Chondrocyte (in vitro differentiated cells): ENCODE measurements at places on chromosomes 5 and 9. TPM values are rescaled to one million over a fixed set of nuclear protein-coding genes. Genes with fewer than 3 reads are reported as not detected.

- H3K27me3 ChIP-seq, result peaks cover 1% of the 10 kb centered on the region
- H3K36me3 ChIP-seq, result no peaks in the 10 kb centered on the region
Observed at GRCh38 chr9:8382777-8383527, 583.4 kb upstream of the DMAC1 start.

DNA sequence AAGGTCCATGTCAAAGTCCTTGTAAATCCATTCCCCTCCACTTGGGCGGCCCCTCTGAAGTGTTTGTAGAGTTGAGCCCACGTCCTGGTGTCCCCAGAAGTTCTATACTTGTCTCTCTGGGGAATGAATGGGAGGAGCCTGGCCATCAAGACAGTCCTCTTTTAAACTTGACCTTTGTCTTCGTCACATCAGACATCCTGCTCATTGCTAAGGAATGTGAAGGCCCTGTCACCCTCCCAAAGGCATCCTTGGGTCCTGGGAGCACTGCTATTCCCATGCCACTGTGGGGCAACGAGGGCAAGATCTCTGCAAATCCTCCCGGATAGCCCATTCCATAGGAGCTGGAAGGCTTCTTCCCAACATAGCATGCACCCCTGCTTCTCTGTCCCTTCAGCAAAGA is 235.5 kb downstream of the SLIT3 start:
- H3K27ac ChIP-seq, result peak overlapping the region; percentile 91
- no peaks in the 10 kb centered on the region for H3K27me3 ChIP-seq
- no peak overlapping the region for H3K4me3 ChIP-seq
- peaks cover 74% of the 10 kb centered on the region for H3K4me1 ChIP-seq

DNA sequence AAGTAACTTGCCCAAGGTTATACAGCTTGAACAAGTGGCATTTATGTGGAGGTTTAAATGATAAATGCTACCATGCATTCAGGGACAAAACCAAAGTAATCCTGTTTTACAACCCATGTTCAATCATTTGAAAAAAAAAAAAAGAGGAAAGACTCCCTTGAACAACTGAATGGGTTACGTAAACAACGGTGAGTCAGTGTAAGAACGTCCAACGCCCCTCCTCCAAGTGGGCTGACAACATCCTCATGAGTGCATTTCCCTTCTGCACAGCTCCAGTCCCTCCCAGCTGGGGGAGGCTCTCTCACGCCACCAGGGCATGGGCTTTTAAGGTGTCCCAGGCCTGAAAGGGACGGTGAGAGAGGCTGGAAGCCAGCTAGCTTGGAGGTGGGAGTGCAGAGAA is 90.0 kb downstream of the PRRT1B start:
- H3K27ac ChIP-seq, result peak overlapping the region; percentile 70
- peaks cover 15% of the 10 kb centered on the region for H3K36me3 ChIP-seq
- no peak overlapping the region for H3K4me3 ChIP-seq

GRCh38 chr5:53826504-53826903 is 266.1 kb downstream of the NDUFS4 start:
- H3K27me3 ChIP-seq, result no peaks in the 10 kb centered on the region
- H3K4me1 ChIP-seq, result no peaks in the 10 kb centered on the region
- no peak for DNase-seq
- H3K4me3 ChIP-seq, result no peak overlapping the region
- H3K36me3 ChIP-seq, result no peaks in the 10 kb centered on the region

GRCh38 chr9:136253246-136254130 is 7.9 kb upstream of the QSOX2 start:
- no peak overlapping the region for H3K27ac ChIP-seq
- no peak for DNase-seq
- H3K36me3 ChIP-seq, result no peaks in the 10 kb centered on the region
- no peaks in the 10 kb centered on the region for H3K27me3 ChIP-seq

- no peak overlapping the region for H3K4me3 ChIP-seq
- peaks cover 19% of the 10 kb centered on the region for H3K27me3 ChIP-seq
- H3K27ac ChIP-seq, result no peak overlapping the region
- peak; percentile 68 for DNase-seq
Observed at GRCh38 chr5:178281331-178281730, 48.7 kb upstream of the PHYKPL start.

The ENTREP1 gene
- 3.6 to 4.7 TPM (median 3.8 TPM) in 3 replicates for total RNA-seq

GRCh38 chr9:109399258-109399767 is 78.5 kb upstream of the EPB41L4B start:
- H3K27ac ChIP-seq, result no peak overlapping the region
- peaks cover 13% of the 10 kb centered on the region for H3K4me1 ChIP-seq
- H3K4me3 ChIP-seq, result no peak overlapping the region
- no peak for DNase-seq
- H3K36me3 ChIP-seq, result peaks cover 9% of the 10 kb centered on the region

The TMC1 gene
- not detected in 3 replicates for total RNA-seq

GRCh38 chr5:146909255-146910068 is 30.9 kb upstream of the PPP2R2B start:
- H3K4me1 ChIP-seq, result no peaks in the 10 kb centered on the region
- H3K27ac ChIP-seq, result no peak overlapping the region
- H3K4me3 ChIP-seq, result no peak overlapping the region

DNA sequence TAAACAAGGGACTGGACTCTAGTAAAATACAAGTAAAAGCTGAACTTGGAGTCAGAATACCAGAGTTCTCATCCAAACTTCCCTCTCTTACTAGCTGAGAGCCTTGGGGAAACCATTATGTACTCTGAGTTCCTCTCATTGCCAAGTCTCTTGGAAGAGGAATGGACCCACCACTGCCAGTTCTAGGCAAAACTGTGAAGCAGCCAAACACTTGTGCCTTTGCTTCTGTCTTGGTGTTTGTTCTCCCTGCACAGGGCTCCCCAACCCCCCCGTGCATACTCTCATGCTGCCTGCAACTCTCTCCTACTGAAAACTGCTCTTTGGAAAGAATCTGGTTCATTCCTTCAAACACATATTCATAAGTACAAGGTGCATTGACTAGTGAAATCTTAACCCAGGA is 102.6 kb downstream of the PDZD2 start:
- H3K36me3 ChIP-seq, result no peaks in the 10 kb centered on the region
- no peak overlapping the region for H3K4me3 ChIP-seq
- no peaks in the 10 kb centered on the region for H3K4me1 ChIP-seq
- no peak overlapping the region for H3K27ac ChIP-seq
- H3K27me3 ChIP-seq, result peaks cover 4% of the 10 kb centered on the region
- no peak for DNase-seq

DNA sequence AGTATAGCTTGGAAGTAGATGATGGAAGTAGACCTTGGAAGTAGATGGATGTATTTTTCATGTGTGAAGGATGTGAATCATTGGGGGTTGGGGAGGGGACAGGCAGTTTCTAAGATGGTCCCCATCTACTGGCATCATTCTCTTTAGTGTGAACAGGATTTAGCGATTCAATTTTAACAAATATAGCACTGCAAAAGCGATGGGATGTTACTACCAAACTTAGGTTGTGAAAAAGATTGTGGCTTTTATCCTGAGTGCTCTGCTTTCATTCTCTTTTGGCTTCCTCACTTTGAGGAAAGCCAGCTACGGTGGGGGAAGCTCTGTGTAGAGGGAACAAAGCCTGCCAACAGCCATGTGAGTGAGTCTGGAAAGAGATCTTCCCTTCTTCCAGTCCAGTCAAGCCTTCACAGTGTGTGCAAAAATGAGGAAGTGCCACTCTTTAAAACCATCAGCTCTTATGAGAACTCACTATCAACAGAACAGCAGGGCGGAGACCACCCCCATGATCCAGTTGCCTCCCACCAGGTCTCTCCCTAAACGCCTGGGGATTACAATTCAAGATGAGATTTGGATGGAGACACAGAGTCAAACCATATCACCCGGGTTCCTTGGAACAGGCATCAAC is 441.4 kb downstream of the SH3GL2 start:
- peaks cover 3% of the 10 kb centered on the region for H3K27me3 ChIP-seq
- H3K4me1 ChIP-seq, result peaks cover 16% of the 10 kb centered on the region
- H3K4me3 ChIP-seq, result no peak overlapping the region
- H3K36me3 ChIP-seq, result no peaks in the 10 kb centered on the region
- H3K27ac ChIP-seq, result no peak overlapping the region
- DNase-seq, result no peak

DNA sequence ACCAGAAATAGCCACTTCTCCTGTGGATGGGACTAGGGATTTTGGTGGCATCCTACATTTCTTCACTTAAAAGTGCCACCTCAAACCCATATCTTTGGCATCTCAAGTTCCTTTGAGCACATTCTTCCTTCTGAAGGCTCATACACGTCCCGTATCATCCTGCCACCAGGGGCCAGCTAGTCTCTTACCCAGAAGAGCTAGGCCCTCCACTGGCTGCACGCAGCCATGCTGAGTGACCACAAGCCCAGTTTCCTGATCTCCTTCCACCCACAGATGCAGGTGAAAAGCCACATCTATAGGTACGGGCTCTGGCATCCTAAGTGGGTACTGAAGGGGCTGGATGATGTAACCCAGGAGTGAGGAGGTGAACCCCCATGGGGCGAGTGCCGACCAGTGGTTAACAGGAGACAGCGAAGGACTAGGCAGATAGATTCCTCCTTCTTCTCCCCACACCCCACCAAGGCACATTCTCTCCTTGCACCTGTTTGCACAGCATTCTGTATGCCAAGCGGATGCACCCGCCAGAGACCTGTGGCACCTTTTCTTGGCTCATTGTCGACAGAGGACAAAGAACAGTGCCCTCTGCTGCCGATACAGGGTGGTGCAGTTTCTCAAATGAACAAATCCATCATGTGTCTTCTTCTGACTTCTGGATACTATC is 14.4 kb upstream of the SCGB3A1 start:
- H3K27me3 ChIP-seq, result no peaks in the 10 kb centered on the region
- H3K4me1 ChIP-seq, result no peaks in the 10 kb centered on the region
- H3K4me3 ChIP-seq, result no peak overlapping the region
- peak; percentile 67 for DNase-seq

- peaks cover 29% of the 10 kb centered on the region for H3K4me1 ChIP-seq
- H3K27ac ChIP-seq, result peak overlapping the region; percentile 97
- no peaks in the 10 kb centered on the region for H3K27me3 ChIP-seq
Observed at GRCh38 chr9:112013266-112013665, 116.7 kb downstream of the UGCG start.

GRCh38 chr5:123907349-123907748 is 395.4 kb downstream of the CSNK1G3 start:
- no peak for DNase-seq
- peaks cover 12% of the 10 kb centered on the region for H3K4me1 ChIP-seq
- H3K27ac ChIP-seq, result no peak overlapping the region
- H3K4me3 ChIP-seq, result no peak overlapping the region
- H3K36me3 ChIP-seq, result no peaks in the 10 kb centered on the region

The CSF1R gene
- 0.62 to 1.7 TPM (median 0.65 TPM) in 3 replicates for total RNA-seq

The RMRP gene
- 11,782 to 13,339 TPM (median 12,386 TPM) in 3 replicates for total RNA-seq

- peaks cover 75% of the 10 kb centered on the region for H3K27me3 ChIP-seq
Observed at GRCh38 chr5:136242136-136242535, 49.2 kb upstream of the SMIM32 start.

The POLR3G gene
- 1.4 to 1.6 TPM (median 1.5 TPM) in 3 replicates for total RNA-seq

DNA sequence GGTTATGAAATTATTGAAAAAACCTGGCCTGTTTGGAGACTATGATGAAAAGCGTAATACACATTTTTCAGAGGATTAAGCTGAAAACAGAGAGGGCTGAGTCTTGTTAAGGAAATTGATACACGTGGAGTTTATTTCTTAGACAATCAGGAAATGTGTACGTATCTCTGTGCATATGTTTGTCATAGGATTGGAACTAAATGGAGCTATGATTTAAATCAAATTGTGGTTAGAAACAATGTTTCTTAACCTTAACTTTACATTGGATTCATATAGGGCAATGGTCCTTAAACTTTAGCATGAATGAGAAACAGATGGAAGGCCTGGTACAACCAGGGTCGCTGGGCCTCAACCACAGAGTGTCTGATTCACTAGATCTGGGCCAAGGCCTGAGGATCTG is 451.6 kb downstream of the CDH18 start:
- no peaks in the 10 kb centered on the region for H3K36me3 ChIP-seq
- no peak overlapping the region for H3K4me3 ChIP-seq
- no peaks in the 10 kb centered on the region for H3K4me1 ChIP-seq
- H3K27me3 ChIP-seq, result no peaks in the 10 kb centered on the region
- no peak for DNase-seq

DNA sequence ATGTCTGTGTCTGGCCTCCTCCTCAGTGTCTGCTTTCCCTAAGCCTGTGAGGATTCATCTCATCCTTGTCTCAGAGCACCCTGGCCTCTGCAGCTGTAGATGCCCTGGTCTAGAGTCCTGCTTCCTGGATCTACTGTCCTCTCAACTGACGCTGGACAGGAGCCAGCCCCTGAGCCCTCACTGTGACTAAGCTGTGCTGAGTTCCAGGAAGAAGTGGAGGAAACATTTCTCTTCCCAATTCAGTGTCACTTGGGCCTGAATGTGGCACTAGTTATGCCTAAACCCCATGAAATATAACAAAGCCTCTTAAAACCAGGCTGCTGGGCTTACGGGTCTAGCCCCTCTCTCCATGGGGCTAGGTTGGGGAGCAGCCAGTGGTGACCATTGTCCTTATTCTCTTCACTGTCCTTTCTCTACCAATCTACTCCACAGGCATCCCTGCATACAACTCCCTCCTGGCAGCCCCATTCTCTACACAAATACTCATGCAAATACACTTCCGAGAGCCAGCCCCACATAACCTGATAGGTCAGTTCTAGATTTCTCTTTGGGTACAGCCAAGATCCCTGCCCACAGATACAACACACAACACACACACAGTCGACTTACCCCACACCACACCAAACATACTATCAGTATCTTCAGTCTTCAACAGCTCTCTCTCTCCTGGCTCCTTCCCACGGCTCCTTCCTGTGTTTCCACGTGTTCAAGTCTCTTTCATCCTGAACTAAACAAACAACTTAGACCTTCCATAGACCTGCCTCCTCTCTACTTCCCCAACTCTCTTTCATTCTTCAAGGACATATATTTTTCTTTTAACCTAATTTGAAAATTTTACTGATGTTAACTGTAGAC is 220.8 kb downstream of the SNX18 start:
- no peak overlapping the region for H3K4me3 ChIP-seq
- H3K27ac ChIP-seq, result no peak overlapping the region
- DNase-seq, result no peak
- no peaks in the 10 kb centered on the region for H3K27me3 ChIP-seq
